ENCODE measurements at places on chromosomes 13 and 19.

GRCh38 chr19:43769256-43769655 lies 11.5 kb downstream of the KCNN4 start:
- DNase-seq: no peak

DNA sequence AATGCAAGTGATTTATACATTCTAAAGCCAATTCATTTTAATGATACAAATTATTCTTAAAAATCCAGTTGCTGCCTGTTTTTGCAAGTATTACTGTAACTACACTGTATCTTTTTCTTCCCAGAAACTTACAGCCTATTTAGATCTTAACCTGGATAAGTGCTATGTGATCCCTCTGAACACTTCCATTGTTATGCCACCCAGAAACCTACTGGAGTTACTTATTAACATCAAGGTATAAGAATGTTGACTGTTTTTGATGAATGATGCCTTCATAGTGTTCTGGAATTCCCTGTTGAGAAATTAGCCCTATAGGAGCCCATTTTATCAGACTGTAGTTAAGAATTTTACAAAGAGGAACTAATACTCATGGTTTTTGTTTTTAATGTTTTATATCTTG lies 25.0 kb downstream of the ITM2B start:
- DNase-seq: no peak

DNA sequence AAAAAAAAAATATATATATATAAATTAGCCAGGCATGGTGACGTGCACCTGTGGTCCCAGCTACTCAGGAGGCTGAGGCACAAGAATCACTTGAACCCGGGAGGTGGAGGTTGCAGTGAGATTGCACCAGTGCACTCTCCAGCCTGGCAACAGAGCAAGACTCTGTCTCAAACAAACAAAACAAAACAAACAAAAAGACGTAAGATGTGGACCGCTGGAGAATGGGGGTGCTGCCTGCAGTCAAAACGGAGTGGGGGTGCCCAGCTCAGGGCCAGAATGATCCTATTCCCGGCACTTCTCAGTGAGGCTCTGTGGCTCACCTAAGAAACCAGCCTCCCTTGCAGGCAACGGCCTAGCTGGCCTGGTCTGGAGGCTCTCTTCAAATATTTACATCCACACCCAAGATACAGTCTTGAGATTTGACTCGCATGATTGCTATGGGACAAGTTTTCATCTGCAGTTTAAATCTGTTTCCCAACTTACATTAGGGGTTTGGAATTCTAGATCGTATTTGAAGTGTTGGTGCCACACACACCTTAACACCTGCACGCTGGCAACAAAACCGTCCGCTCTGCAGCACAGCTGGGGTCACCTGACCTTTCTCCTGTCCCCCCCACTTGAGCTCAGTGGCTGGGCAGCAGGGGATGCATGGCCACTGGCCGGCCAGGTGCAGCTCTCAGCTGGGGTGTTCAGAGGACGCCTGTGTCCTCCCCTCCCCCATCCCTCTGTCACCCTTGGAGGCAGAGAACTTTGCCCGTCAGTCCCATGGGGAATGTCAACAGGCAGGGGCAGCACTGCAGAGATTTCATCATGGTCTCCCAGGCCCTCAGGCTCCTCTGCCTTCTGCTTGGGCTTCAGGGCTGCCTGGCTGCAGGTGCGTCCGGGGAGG lies at the start of gene F7:
F7 (plus strand) TSS at position 760 of the 889 bp plus-strand sequence; CDS start at position 811, 51 bp downstream.
- no peak for DNase-seq

DNA sequence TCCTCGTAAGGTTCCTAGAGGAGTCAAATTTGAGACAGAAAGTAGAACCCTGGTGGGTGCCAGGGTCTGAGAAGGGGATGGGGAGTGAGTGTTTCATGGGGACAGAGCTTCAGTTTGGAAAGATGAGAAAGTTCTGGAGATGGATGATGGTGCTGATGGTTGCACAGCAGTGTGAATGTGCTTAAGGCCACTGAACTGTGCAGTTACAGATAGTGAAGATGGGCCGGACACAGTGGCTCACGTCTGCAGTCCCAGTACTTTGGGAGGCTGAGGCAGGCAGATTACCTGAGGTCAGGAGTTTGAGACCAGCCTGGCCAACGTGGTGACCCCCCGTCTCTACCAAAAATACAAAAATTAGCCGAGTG lies 917 bp downstream of the SPC24 start:
- DNase-seq: no peak

DNA sequence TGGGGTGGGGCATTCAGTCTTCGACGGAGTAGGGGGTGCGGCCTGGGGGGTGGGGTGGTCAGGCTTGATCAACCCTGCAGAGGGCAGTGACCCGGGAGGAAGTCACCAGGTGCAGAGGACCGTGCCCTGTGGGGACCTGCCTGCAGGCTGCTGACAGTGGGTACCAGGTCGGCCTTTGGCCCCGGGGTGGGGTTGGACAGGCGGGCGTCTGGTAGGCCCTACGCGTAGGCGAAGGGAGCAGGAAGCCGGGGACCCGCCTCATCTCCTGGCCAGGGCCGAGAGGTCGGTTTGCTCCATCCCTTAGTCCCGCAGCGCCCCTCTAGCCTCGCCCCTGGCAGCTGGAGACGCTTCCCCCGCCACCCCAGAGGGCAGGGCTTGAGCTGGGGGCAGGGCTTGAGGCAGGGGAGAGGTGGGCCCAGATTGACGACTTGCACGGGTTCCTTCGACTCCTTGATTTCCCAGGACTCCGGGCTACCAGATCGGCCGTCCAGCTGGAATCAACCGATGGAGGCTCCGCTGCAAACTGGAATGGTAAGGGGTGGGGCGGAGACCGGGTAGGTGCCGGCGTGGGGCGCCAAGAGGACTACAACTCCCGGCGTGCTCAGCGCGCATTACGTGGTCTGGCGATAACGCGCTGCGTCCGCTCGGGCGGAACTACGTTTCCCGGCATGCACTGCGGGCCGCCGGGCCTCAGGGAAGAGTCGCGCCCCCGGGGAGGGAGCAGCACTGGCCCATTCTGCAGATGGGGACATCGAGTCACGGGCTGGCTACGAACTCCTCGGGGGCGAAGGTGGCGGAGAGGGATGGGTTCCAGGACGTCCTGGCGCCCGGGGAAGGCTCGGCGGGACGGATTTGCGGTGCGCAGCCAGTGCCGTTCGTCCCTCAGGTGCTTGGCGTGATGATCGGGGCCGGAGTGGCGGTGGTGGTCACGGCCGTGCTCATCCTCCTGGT lies at the start of gene PNPLA6:
PNPLA6 (plus strand) TSS at position 671 of the 951 bp plus-strand sequence; CDS start at position 743, 72 bp downstream.
- DNase-seq: peak; percentile 95

DNA sequence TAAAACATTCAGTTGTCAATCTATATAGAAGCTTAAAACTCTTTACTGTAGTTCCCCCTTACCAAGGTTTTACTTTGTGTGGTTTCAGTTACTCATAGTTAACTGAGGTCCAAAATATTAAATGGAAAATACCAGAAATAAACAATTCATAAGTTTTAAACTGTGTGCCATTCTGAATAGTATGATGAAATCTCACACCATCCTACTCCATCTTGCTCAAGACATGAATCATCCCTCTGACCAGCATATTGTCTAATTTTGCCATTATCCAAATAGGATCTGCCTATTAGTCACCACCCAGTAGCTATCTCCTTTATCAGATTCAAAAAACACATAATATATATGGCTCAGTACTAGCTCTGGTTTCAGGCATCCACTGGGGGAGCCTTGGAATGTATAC lies 22.4 kb downstream of the ZNF571 start:
- DNase-seq: no peak
